ENCODE measurements at places on chromosomes 7 and 10.

- no peak overlapping the region for H3K27ac ChIP-seq
- no peaks in the 10 kb centered on the region for H3K36me3 ChIP-seq
- H3K4me1 ChIP-seq: no peaks in the 10 kb centered on the region
- H3K4me3 ChIP-seq: no peak overlapping the region
These were observed 216.3 kb downstream of the LRMDA start for GRCh38 chr10:75647675-75648074.

DNA sequence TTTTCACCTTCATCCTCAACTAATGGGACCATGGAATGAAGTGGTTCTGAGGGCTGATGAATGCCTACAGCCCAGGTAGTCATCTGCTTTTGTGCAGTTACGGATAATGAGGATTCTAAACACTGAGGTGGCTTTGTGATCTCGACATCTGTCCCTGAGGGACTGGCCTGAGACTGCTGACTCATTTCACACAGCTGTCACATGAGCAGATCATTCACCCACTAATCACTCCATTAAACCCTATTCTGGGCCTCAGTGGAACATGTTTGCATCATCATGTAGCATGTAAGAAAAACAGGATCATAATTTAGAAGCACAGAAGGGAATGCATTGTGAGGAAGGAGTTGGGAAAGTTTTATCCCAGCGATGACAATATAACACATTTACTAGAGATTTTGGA lies 79.4 kb upstream of the FEZF1 start:
- no peaks in the 10 kb centered on the region for H3K36me3 ChIP-seq
- no peaks in the 10 kb centered on the region for H3K4me1 ChIP-seq
- H3K27ac ChIP-seq: no peak overlapping the region
- DNase-seq: no peak

- DNase-seq: no peak
- H3K4me1 ChIP-seq: no peaks in the 10 kb centered on the region
- H3K4me3 ChIP-seq: no peak overlapping the region
- no peaks in the 10 kb centered on the region for H3K36me3 ChIP-seq
These were observed 868.3 kb downstream of the DNAJB9 start for GRCh38 chr7:109437957-109438356.

DNA sequence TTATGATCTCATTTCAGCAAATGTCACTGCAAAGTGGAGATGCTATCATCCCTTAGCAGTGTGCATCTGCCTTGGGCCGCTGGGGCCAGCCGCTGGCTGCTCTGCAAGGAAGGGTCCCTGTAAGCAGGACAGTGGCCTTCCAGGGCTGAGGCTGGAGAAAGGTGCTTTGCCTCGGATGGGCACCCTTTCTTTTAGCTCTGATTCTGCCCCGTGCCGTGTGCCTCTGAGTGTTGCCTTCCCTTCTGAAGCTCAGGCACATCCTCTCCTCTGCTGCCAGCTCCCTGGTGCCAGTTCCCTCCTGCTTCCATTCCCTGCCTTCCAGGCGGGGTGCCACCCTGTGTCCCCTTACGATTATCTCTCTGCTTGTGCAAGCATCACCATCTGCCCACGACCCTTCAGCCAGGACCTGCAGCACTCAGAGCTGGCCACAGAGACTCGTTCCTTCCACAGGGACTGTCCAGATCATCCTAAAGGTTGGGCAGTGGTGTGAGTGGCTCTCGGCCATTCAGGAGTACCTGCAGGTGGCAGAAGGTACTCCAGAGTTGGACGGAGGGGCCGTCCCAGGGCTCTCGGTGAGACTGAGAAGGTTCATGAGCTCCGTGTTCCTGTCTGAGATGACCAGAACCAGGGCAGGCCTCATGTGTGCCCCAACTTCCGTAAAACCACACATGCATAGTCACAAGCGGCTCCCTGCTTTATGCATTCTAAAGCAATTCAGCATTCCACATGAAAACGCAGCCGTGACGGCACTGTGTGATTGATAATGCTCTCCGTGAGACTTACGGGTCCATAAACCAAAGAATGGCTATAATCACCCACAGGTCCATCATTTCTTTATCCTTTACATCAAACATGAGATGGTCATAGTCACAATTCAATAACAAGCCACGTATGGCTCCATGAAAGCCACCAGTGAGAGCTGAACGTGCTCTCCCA lies 371.4 kb downstream of the DNAJB6 start:
- H3K36me3 ChIP-seq: no peaks in the 10 kb centered on the region
- no peak for DNase-seq
- no peaks in the 10 kb centered on the region for H3K27me3 ChIP-seq
- no peaks in the 10 kb centered on the region for H3K4me1 ChIP-seq
- no peak overlapping the region for H3K4me3 ChIP-seq
- H3K27ac ChIP-seq: no peak overlapping the region

DNA sequence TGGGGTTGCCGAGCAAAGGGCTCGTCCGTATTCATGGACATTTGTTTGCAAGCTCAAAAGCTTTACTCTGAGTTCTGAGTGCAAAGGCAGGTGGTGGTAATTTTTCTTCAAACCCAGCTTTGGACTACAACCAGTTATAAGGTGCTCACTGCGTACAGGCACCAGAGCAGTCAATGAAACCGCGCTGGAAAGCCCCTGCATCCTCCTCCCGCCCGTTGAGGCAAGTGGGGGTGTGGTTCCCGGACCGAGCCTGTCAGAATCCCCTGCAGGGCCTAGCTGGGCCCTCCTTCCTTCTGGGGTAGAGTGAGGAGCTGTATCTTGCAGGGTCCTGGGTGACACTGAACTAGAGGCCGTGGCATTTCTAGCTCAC lies 22.3 kb downstream of the AMZ1 start:
- no peaks in the 10 kb centered on the region for H3K36me3 ChIP-seq
- no peak overlapping the region for H3K27ac ChIP-seq
- H3K4me3 ChIP-seq: peak overlapping the region; percentile 6

DNA sequence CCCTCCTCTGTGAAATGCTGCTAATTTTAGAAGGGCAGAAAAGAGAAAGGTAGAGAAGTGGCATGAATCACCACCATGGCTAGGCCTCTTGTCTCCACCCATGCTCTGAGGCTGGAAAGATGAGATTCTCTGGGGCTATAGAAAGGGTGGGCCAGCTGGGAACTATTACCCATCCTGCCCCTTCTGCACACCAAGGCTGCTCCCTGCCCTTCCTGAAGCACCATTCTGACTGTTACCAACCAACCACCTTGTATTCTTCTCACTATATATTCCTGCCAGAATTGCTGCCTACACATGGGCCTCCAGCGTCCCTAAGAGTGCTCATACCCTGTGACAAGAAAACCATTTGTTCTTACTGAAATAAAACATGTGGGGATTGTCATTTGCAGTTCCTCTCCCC lies 11.4 kb upstream of the DLX6 start:
- no peak for DNase-seq
- no peak overlapping the region for H3K4me3 ChIP-seq
- no peak overlapping the region for H3K27ac ChIP-seq
- H3K27me3 ChIP-seq: peaks cover 3% of the 10 kb centered on the region
- H3K4me1 ChIP-seq: no peaks in the 10 kb centered on the region

DNA sequence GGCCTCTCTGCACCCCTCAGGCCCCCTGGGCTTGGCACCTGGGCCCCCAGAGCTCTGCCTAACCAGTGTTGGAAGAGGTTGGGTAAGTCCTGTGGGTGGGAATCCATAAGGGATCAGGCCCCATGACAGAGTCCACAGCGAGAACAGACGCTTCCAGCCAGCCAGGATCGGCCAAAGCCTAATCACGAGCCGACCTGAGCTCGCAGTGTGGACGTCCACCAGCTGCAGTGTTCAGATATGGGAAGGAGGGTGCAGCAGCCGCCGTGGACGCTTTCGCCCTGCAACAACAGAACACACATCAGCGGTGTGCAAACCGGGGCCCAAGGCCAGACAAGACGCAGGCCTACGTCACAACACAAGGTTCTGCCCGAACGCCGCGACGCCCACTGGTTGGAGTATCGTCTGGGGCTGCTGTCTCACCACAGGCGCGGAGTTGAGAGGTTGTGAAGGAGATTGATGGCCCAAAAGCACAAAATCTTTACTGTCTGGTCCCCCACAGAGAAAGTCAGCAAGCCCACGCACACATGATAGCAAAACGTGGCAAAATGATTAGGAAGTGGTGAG lies 102.1 kb downstream of the FOXL3 start:
- no peaks in the 10 kb centered on the region for H3K36me3 ChIP-seq
- no peak overlapping the region for H3K4me3 ChIP-seq
- peak; percentile 17 for DNase-seq
- H3K4me1 ChIP-seq: no peaks in the 10 kb centered on the region

GRCh38 chr10:84198206-84198915 lies 4.0 kb downstream of the CDHR1 start:
- no peak for DNase-seq
- H3K27me3 ChIP-seq: peaks cover 41% of the 10 kb centered on the region
- H3K4me3 ChIP-seq: no peak overlapping the region
- no peak overlapping the region for H3K27ac ChIP-seq
- H3K36me3 ChIP-seq: no peaks in the 10 kb centered on the region
- no peaks in the 10 kb centered on the region for H3K4me1 ChIP-seq

- no peaks in the 10 kb centered on the region for H3K4me1 ChIP-seq
- H3K4me3 ChIP-seq: peak overlapping the region; percentile 75
- no peaks in the 10 kb centered on the region for H3K27me3 ChIP-seq
- H3K27ac ChIP-seq: no peak overlapping the region
- H3K36me3 ChIP-seq: no peaks in the 10 kb centered on the region
- no peak for DNase-seq
These were observed 3.2 kb downstream of the HHEX start for GRCh38 chr10:92692697-92693533.

GRCh38 chr10:131041441-131041840 lies 270.1 kb downstream of the TCERG1L start:
- no peak for DNase-seq
- H3K27ac ChIP-seq: no peak overlapping the region
- no peak overlapping the region for H3K4me3 ChIP-seq

DNA sequence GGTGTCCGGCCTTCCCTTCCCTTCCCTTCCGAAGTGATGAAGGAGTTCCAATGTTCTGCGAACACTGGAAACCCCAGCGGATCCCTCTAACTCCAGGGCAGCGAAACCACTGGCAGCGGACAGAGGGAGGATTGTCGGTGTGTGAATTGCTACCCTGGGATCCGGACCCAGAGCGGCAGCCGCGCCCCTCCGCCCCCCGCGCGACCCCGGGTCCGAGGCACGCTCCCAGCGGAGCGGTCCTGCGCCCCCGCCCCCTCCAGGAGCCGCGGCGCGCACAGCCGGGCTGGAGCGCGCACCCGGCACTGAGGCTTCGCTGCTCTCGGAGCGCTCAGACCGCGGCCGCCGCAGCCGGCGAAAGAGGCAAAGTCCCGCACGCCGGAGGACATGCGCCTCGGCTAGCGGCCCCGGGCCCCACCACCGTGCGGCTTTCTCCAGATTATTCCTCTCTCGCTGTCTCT lies at the start of gene PTPRZ1:
PTPRZ1 (plus strand) TSS at position 331 of the 458 bp plus-strand sequence. CDS start 339 bp downstream, outside the sequence.
- no peaks in the 10 kb centered on the region for H3K36me3 ChIP-seq
- DNase-seq: no peak
- H3K27me3 ChIP-seq: peaks cover 5% of the 10 kb centered on the region
- H3K4me1 ChIP-seq: no peaks in the 10 kb centered on the region

DNA sequence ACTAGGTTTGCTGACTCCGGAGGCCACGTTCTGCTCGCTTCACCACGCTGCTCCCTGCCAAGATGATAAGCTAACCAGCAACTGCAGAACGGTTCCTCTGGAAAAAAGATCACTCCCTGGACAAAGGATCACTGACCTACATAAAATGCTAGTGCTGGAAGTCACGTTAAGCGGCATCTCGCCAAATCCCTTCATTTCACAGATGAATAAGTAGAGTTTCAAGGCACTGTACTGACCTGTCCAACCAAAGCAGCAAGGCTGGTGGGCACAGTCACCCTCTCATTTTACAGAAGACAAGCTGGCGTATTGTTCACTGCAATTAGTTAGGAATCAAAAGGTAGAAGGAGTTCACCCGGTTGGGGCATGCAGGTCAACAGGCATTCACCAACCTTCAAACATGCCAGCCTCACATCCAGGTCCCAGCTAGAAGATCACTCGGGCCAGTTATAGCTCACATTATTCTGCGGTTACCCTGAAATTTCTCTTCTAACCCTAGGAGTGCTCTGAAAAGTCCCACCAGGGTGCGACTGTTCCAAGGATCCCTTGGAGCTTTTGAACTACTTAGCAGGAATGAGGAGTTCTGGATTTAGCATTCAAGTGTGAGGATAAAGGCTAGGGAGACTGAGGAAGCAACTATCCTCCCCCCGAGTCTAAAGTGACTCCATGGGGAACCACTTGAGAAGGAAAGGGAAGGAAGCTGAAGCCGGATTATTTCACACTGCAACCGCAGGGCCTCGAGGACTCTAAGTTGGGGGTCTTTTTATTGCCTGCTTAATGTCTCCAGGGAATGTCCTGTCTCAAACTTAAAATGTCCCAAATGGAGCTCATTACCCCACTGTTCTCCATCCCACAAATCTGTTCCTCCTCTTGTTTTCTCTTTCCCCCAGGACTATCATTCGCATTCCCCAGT lies 32.8 kb downstream of the HIPK2 start:
- DNase-seq: no peak
- no peaks in the 10 kb centered on the region for H3K36me3 ChIP-seq
- no peak overlapping the region for H3K27ac ChIP-seq
- no peaks in the 10 kb centered on the region for H3K4me1 ChIP-seq
- H3K27me3 ChIP-seq: no peaks in the 10 kb centered on the region
- H3K4me3 ChIP-seq: no peak overlapping the region

DNA sequence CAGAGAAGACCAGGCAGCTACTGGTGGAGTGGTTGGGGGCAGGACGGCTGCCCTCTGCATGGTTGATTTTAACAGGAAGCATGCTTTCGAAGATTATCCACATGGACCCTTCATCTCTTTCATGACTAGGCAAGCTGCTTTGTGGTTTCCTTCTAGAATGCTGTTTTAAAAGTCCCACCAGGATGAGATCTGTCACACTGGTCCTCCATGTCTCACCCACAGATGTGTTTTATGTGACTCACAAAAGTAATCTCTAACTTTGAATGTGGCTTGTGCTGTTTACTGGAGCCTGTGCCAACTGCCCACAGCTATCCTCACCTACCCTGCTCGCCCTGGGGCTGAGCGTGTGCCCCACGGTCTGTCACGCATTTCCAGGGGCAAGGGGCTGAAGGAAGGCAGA lies 188.8 kb downstream of the GFRA1 start:
- no peak for DNase-seq
- no peak overlapping the region for H3K27ac ChIP-seq
- no peaks in the 10 kb centered on the region for H3K36me3 ChIP-seq
- no peak overlapping the region for H3K4me3 ChIP-seq
- no peaks in the 10 kb centered on the region for H3K4me1 ChIP-seq

GRCh38 chr7:4837803-4838625 lies 23.8 kb downstream of the PAPOLB start:
- H3K4me1 ChIP-seq: no peaks in the 10 kb centered on the region
- no peak overlapping the region for H3K4me3 ChIP-seq
- no peaks in the 10 kb centered on the region for H3K27me3 ChIP-seq
- H3K36me3 ChIP-seq: no peaks in the 10 kb centered on the region

GRCh38 chr10:1308173-1308961 lies 252.2 kb downstream of the WDR37 start:
- DNase-seq: no peak
- no peak overlapping the region for H3K27ac ChIP-seq
- H3K27me3 ChIP-seq: no peaks in the 10 kb centered on the region
- H3K36me3 ChIP-seq: no peaks in the 10 kb centered on the region
- no peak overlapping the region for H3K4me3 ChIP-seq
- no peaks in the 10 kb centered on the region for H3K4me1 ChIP-seq

GRCh38 chr10:12389154-12389734 lies 39.9 kb downstream of the CAMK1D start:
- H3K27me3 ChIP-seq: no peaks in the 10 kb centered on the region
- no peaks in the 10 kb centered on the region for H3K4me1 ChIP-seq
- no peak overlapping the region for H3K4me3 ChIP-seq
- H3K27ac ChIP-seq: peak overlapping the region; percentile 41
- peak; percentile 44 for DNase-seq

GRCh38 chr7:78095549-78095948 lies 297.0 kb downstream of the PHTF2 start:
- H3K4me1 ChIP-seq: no peaks in the 10 kb centered on the region
- DNase-seq: no peak
- no peaks in the 10 kb centered on the region for H3K36me3 ChIP-seq
- H3K27me3 ChIP-seq: no peaks in the 10 kb centered on the region
- H3K27ac ChIP-seq: no peak overlapping the region

All from breast epithelium (tissue), 4 donors.